ENCODE measurements at places on chromosomes 16 and 17.

DNA sequence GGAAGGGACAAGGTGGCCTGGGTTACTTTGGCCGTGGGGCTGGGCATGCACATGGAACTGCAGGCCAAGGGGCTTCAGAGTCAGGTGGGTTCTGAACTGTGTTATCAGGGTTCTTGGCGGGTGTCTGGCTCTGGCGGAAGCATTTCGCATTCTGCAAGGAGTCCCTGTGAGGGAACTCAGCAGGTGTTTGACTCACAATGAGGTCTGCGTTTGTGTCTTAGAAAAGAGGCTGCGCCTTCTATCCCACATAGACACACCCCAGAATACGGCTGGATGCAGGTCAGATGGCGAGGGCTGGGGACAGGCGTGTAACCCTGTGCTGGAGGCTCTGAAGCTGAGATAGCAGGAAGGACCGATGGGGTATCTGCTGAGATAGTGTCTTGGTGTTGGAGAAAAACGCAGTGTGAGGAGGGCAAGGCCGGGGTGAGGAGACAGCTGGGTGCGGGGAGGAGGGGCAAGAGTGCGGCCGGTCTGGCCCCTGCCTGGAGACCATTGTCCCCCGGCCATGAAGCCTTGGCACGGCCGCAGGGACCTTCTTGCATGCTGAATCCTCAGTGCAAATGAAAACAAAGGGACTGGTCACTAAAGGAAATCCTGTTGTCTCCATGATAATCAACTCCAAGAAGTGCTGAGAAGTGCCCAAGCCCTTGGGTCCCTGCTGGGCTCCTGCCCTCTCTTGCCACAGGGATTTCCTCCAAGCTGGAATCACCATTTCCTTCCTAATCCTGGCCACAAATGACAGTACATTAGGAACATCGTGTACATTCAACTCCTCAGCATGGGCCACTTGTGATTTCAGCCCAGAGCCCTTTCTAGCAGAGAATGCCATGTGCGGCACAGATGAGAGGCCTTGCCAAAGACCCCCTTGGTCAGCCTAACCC is 22.8 kb upstream of the MTSS2 start:
- DNase-seq = no peak

GRCh38 chr16:81711657-81712319 is 67.3 kb upstream of the PLCG2 start:
- no peak for DNase-seq

- DNase-seq = no peak
Observed at GRCh38 chr16:74226338-74226954, 70.2 kb upstream of the PSMD7 start.

- DNase-seq = no peak
Observed at GRCh38 chr17:73906896-73907870, 262.9 kb upstream of the SDK2 start.

DNA sequence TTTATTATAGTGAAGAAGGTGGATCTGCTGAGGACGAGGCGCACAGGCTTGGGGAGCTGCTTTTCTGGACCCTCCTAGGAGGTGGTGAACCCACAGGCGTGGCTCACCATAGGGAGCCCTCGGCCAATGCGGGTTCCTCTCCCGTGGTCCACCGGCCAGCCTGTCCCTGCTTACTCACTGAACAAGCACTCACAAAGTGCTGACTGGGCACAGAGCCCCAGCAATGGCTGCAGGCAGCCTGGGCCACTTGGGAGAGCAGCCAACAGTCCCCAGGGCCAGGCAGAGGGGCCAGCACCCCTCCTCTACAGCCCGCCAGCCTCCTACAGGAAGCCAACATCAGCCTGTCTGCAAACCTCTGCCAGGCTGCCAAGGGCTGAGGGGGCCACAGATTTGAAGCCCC is 19.1 kb upstream of the NCBP3 start:
- DNase-seq = no peak

GRCh38 chr16:28872952-28873351 is 5.3 kb upstream of the ATP2A1 start:
- no peak for DNase-seq

- peak; percentile 35 for DNase-seq
Observed at GRCh38 chr17:39755554-39756379, 18.0 kb downstream of the GRB7 start.

DNA sequence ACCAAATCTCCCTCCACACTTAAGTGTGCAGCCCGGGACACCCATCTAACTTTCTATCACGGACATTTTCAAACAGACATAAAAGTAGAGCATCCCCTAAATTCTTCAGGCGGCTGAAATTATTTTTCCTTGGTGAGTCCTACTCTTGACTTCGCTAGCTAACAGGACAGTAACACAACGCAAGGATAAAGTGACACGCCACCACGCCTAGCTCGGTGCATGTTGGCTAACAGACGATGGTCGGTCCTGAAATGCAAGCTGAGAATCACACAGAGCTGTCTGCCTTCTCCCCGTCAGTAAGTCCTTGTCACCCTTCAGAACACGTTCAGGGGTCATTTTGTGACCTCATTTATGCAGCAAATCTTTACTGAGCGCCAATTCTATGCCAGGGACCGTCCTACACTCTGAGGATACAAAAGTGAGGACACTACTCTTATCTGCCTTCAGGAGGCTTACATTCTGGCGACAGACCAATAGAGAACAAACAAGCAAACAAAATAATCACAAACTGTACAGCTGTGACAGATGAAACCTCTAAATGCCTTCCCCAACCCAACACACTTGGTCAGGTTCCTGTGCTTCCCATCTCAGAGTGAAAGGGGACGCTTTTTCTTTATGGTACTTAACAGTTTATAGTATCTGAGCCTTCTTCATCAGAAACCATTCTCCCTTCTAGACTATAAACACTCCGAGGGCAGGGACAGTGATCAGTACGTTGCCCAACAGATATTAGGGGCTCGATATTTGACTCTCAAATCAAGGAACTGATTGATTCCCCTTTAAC is 1.3 kb downstream of the NTAN1 start:
- no peak for DNase-seq

GRCh38 chr17:50461550-50462132 is 7.0 kb downstream of the CHAD start:
- DNase-seq = no peak

GRCh38 chr17:63189082-63189481 is 223.0 kb downstream of the TANC2 start:
- DNase-seq = no peak

DNA sequence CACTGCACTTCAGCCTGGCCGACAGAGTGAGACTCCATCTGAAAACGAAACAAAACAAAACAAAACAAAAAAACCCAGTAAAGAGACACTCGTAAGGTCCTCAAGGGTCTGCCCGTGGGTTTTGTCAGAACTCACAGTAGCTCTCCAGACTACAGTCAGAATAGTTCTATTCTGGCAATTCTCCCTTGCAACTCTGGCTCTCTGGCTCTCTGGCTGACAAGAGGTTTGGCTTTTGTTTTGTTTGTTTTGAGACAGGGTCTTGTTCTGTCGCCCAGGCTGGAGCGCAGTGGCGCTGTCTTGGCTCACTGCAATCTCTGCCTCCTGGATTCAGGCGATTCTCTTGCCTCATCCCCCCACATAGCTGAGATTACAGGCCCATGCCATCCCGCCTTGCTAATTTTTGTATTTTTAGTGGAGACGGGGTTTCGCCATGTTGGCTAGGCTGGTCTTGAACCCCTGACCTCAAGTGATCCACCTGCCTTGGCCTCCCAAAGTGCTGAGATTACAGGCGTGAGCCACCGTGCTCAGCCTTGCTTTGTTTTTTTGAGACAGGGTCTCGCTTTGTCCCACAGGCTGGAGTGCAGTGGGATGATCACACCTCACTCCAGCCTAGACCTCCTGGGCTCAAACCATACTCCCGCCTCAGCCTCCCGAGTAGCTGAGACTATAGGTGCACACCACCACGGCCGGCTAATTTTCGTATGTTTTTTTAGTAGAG is 20.5 kb upstream of the CHP2 start:
- DNase-seq = no peak

- DNase-seq = no peak
Observed at GRCh38 chr17:1197379-1197778, 17.6 kb upstream of the ABR start.

- DNase-seq = no peak
Observed at GRCh38 chr16:20851601-20852000, 45.3 kb downstream of the REXO5 start.

GRCh38 chr17:59506894-59507726 is 58.3 kb upstream of the DHX40 start:
- no peak for DNase-seq

DNA sequence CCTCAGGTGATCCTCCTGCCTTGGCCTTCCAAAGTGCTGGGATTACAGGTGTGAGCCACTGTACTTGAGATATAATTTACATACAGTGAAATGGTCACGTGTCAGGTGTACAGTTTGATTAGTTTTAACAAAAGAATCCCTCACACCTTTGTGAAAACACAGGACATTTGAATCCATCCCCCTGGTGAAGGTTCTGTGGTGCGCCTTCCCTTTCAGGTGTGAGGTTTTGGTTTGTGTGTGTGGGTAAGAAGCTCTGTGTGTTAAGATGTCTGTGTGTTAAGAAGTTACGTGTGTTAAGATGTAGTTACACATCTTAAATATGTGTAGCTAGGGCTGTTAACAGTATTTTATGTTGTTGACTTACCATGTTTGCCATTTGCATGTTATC is 4.4 kb downstream of the SEC14L1 start:
- DNase-seq = no peak

GRCh38 chr17:13525876-13526275 is 75.9 kb downstream of the HS3ST3A1 start:
- no peak for DNase-seq

- DNase-seq = peak; percentile 86
Observed at GRCh38 chr17:2393174-2393953, 7.5 kb downstream of the MNT start.

- DNase-seq = no peak
Observed at GRCh38 chr17:19383681-19384470, 3.1 kb downstream of the MFAP4 start.

DNA sequence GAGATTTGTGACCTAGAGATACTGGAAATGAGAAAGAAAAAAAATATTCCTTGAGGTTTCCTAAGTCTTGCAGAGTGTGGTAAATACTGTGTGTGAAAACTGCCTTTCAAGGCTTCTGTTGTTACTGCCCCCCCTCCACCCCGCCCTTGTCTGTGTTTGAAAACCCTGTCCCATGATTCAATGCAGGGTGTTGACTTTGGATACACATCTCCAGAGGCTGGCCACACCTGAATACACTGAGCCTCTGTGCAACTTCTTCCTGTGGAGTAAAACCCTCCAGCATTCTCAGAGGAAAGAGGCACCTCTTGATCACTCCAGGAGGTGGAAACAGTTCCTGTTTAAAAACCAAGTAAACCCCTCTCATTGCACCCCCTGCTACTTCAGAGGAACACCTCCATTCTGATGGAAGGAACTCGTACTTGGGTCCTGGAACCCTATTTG is 123.0 kb upstream of the CACNG5 start:
- no peak for DNase-seq

- peak; percentile 92 for DNase-seq
Observed at GRCh38 chr16:89167425-89167941, 4.1 kb upstream of the CDH15 start.

DNA sequence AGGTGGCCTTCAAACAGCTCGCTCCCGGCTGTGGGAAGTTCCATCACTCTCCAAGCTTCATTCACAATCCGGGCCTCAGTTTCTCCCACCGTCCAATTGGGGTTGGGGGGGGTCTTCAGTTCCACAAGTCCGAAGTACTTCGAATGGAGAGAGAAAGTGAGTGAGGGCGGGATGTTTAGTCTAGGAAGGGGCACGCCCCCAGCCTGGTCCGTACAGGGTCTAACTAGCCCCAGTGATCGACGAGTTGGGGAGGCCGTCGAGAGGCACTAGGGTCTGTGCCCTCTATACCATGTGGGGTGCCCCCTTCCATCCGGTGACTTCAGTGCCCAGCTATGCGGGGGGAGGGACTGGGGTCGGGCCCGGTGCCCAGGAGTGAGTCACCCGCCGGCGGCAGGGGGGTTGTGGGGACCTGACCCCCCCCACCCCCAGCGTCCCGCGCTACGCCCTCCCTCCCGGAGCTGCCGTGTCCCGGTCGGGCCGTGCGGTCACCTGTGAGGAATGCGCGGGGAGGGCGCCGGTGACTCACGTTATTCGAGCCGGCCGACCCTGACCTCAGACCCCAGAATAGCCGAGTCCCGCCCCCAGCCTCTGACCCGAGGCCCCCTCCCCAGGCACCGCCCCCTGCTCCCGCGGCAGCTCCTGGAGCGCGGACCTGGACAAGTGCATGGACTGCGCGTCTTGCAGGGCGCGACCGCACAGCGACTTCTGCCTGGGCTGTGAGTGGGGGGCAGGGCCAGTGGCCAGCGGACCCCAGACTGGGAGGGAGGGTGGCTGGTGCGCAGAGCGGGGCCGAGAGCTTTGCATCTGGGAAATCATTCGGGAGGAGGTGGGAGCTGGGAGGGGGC is 658 bp downstream of the TNFRSF12A start:
- peak; percentile 55 for DNase-seq

GRCh38 chr16:54290833-54291655 is 4.5 kb upstream of the IRX3 start:
- DNase-seq = no peak

DNA sequence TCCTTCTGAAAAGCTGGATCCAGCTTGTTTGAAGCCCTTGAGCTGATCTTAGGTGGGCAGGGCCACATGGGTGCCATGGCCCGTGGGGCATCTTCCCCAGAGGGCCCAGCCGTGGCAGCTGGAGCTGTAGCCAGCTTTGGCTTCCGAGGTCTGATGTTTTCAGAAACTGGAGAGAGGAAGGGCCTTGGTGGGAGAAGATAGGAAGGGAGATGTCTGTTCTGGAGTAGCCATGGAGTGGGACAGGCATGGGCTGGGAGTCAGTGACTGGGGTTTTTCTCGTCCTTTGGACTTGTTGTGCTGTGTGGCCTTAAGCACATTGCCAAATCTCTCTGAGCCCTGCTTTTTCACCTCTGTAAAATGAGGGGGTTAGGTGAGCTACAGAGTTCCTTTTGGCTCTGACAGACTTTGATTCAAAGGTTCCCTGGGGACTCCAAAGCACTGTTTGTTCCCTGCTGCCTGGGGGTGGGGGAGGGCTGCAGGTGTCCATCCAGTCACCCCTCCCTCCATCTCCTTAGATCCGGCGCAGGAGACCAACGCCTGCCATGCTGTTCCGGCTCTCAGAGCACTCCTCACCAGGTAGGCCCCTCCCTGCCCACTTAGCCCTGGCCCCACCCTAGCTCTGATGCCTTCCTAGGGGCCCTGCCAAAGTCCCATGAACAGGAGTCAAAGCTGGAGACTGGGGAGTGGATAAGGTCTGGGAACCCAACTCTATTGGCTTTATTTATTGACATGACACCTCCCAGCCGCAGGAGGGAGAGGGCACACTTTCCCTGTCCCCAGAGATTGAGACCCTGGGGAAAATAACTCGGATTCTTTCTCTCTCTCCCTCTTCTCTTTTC is 2.1 kb downstream of the PPP1R1B start:
- DNase-seq = no peak

GRCh38 chr17:4969047-4969550 is 1.5 kb upstream of the SPAG7 start:
- no peak for DNase-seq

GRCh38 chr16:30006095-30006473 is 4.7 kb downstream of the DOC2A start:
- DNase-seq = no peak

- DNase-seq = no peak
Observed at GRCh38 chr17:47830396-47831002, 842 bp downstream of the MRPL10 start.

DNA sequence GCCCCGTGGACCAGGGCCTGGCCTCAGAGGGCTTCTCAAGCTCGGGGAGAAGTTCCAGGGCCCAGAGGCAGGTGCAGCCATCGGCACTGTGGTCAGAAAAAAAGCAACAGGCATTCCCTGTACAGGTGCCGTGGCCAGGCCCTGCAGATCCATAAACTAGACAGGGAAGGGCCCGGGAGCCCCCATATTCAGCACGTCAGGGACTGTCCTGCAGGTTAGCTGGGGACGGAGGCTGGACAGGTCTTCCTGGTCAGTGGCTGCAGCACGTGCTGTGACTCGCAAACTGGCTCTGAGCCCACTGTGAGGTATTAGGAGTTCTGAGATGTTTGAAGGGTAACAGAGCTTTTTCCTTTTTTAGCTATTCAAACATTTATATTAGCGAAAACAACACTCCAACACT is 15.0 kb upstream of the C16orf95 start:
- DNase-seq = no peak

All from activated T-cell treated with anti-CD3 and anti-CD28 coated beads for 1 hour (primary cell).